ENCODE measurements at places on chromosomes 5 and 9. TPM values are rescaled to one million over a fixed set of nuclear protein-coding genes. Genes with fewer than 3 reads are reported as not detected.

Gene TCOF1
- total RNA-seq, result 20.8 TPM

Gene SV2C
- total RNA-seq, result not detected

Gene CAMK2A
- total RNA-seq, result not detected

Gene ARHGEF28
- 0.27 TPM for total RNA-seq

DNA sequence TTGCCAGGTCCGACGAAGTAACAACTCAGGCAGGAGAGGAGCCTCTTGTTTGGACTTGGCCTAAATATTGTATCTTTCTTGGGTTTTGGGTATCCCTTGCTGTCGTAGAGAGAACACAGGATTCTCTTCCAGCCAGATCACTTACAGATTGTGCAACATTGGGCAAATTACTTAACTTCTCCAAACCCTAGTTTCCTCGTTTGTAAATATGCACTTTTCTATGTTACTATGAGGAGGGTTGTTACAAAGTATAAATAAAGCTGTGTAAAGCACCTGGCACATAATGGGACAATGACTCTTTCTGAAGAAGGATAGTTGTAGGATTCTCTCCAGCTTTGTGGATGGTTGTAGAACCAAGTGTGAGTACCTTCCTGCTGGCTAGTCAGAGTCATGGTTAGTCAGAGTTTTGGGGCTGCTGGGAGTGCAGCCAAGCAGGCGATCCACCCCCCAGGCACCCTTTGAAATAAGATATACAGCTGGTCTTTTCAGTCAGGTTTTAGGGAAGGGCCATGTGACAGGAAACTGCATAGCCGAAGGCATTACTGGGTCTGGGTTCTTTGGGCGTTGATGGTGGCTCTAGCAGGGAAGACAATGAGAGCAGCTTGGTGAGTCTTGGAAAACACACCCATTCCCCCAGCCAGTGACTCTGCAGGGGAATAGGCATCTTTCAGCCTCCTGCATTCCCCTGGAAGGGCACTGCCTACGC, 49.9 kb upstream of the GDNF start:
- peak; percentile 82 for DNase-seq

DNA sequence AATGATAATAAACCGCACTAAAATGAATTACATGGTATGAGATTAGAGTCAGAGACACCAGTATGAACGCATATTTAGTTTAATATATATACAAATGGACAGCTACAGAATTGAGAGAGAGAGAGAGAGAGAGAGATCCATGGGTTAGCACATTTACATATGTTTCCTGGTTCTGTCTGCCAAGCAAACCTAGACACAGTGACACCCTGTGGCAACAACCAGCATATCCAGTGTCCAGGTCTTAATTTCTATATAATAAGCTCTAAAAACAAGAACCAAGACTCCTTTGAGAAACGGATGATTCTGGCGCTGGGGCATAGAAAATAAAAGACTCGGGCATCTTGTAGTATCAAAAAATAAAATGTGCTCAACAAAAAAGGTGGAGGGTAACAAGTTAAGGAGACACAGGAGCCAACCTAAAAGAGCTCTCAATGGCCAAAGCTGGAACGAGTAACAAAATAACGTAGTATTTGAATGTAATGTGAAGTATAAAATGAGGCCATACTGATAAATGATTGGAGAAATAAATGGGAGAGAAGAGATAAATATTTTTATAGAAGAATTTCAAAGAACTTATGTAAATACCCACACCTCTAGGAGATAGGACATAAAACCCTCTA, 84.5 kb downstream of the RFX3 start:
- DNase-seq, result peak; percentile 75

GRCh38 chr5:92594031-92594430, 987.0 kb downstream of the NR2F1-AS1 start:
- no peak for DNase-seq
